Naive thymus-derived CD4-positive, alpha-beta T cell (primary cell): ENCODE measurements at places on chromosomes 11 and 22. TPM values are rescaled to one million over a fixed set of nuclear protein-coding genes. Genes with fewer than 3 reads are reported as not detected.

The CDC45 gene
- 0.38 TPM for total RNA-seq

The PKDREJ gene
- total RNA-seq = not detected in 2 replicates

The OR5D13 gene
- total RNA-seq = not detected

The HBD gene
- not detected for total RNA-seq

The CRELD2 gene
- 28.0 TPM for total RNA-seq

The APOA1 gene
- total RNA-seq = 0.58 TPM

The BAIAP2L2 gene
- total RNA-seq = 0.91 TPM

The FGF19 gene
- not detected for total RNA-seq

DNA sequence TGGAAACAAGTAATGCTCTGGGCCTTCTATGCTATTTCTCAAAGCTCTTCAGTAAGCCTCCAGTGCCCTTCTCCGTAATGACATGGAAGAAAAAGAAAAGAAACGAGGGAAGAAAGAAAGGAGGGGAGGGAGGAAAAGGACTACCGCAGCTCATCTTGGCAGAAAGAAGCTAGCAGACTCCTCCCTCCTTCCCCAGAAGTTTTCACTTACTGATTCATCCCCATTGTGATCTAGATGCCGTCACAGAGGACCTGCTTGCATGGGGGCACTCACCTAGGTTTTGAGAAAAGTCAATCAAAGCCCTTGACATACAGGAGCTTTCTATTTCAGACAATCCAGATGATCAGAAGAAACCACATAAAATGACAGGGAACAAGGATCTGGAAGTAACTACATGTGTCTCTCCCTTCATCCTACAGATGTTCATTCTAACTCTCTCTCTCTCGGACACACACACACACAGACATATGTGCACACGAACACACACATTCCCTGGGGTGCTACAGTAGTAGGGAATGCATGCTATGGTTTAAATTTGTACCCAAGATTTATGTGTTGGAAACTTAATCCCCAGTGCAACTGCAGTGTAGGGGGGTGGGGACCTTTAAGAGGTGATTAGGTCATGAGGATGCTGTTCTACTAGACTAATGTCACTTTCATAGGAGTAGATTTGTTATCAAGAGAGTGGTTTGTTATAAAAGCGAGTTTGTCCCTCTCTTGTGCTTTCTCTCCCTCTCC is 37.6 kb upstream of the RCN1 start:
- DNase-seq = no peak
- H3K27me3 ChIP-seq = no peaks in the 10 kb centered on the region
- H3K36me3 ChIP-seq = no peaks in the 10 kb centered on the region
- no peak overlapping the region for H3K4me3 ChIP-seq

- no peaks in the 10 kb centered on the region for H3K27me3 ChIP-seq
- peaks cover 33% of the 10 kb centered on the region for H3K4me1 ChIP-seq
- no peaks in the 10 kb centered on the region for H3K36me3 ChIP-seq
- H3K27ac ChIP-seq = no peak overlapping the region
- no peak for DNase-seq
Observed at GRCh38 chr11:69300120-69301060, 6.4 kb downstream of the MYEOV start.

DNA sequence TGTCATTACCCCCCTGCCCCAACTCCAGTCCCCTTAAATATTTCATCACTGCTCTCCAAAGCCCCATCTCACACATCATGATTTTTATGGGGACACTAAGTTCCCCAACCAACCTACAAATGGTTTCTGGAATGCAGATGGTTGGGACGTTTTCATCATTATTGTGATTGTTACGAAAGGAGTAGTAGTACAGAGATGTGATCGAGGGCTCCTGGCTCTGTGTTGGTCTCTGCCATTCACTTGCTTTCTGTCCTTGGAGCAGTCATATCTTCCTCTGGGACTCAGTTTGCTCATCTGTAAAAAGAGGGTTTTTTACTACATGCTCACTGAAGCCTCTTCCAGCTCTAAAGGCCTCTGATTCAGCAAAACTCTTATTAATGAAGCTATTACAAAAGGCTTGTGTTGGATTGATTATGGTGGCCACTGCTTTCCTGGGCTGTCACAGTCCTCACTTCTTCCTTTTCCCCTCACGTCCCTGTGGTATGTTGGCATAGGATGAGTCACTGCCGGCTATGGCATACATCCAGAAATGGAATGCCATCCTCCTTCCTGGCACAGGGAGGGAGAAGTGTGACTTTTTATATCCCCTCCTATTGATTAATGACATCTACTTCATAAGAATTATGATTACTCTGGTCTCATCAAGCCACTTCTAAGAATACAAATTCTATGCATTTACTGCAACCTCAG is 593.7 kb downstream of the METTL15 start:
- no peaks in the 10 kb centered on the region for H3K36me3 ChIP-seq
- DNase-seq = no peak
- no peak overlapping the region for H3K4me3 ChIP-seq
- H3K4me1 ChIP-seq = no peaks in the 10 kb centered on the region

DNA sequence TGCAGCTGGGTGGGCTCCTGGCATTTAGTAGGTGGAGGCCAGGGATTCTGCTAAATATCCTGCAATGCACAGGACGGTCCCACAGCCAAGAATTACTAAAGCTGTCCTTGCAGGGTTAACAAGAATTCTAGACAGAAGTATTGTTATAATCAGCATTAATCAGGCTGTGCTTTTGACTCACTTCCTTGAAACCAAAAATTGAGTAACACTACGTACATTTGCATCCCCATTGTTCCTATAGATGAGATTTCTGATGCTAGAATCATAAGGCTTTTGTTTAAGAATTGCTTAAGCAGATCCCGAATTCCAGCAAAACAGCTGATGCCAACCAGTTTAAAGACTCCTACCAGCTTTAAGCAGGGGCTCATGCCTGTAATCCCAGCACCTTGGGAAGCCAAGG is 11.4 kb downstream of the SLC6A5 start:
- no peaks in the 10 kb centered on the region for H3K4me1 ChIP-seq
- no peaks in the 10 kb centered on the region for H3K36me3 ChIP-seq
- H3K27me3 ChIP-seq = peaks cover 16% of the 10 kb centered on the region
- no peak overlapping the region for H3K27ac ChIP-seq
- no peak for DNase-seq

DNA sequence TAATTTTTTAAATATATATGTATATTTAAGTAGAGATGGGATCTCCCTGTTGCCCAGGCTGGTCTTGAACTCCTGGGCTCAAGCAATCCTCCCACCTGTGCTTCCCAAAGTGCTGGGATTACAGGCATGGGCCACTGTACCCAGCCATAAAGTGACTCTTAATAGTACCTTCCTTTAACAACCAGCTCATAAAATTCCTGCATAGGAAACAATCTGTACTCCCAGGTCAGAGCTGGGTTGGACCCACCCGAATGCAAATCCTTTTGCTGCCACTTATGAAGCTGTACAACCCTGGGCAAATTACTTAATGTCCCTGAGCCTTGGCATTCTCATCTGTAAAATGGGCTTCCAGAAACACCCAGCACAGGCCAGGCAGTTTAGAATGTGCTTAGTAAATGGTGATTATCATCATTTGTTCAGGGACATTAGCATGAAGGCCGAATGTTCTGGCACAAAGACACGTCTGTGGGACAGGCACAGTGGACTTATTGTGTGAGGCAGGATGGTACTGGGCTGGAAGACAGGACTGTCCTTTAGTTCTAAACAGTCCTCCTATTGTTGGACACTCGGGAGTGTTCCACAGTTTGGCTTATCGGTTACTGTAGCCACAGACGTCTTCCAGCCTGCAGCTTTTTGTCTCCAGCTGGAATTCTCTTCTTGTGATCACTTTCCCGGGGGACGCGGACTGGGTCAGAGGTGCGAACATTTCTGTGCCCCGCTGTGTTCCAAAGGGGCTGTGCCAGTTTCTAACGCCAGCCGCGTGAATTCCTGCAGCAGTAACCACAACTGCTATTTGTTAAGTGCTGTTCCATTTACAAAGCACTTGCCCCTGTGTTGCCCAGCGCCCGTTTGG is 6.0 kb downstream of the PDXP start:
- H3K36me3 ChIP-seq = no peaks in the 10 kb centered on the region
- peaks cover 16% of the 10 kb centered on the region for H3K4me1 ChIP-seq
- H3K27ac ChIP-seq = no peak overlapping the region
- no peak for DNase-seq
- H3K4me3 ChIP-seq = no peak overlapping the region

GRCh38 chr22:43847376-43848289 is 14.7 kb downstream of the SULT4A1 start:
- no peak overlapping the region for H3K4me3 ChIP-seq
- DNase-seq = no peak
- H3K27me3 ChIP-seq = no peaks in the 10 kb centered on the region
- no peaks in the 10 kb centered on the region for H3K36me3 ChIP-seq
- H3K27ac ChIP-seq = no peak overlapping the region

DNA sequence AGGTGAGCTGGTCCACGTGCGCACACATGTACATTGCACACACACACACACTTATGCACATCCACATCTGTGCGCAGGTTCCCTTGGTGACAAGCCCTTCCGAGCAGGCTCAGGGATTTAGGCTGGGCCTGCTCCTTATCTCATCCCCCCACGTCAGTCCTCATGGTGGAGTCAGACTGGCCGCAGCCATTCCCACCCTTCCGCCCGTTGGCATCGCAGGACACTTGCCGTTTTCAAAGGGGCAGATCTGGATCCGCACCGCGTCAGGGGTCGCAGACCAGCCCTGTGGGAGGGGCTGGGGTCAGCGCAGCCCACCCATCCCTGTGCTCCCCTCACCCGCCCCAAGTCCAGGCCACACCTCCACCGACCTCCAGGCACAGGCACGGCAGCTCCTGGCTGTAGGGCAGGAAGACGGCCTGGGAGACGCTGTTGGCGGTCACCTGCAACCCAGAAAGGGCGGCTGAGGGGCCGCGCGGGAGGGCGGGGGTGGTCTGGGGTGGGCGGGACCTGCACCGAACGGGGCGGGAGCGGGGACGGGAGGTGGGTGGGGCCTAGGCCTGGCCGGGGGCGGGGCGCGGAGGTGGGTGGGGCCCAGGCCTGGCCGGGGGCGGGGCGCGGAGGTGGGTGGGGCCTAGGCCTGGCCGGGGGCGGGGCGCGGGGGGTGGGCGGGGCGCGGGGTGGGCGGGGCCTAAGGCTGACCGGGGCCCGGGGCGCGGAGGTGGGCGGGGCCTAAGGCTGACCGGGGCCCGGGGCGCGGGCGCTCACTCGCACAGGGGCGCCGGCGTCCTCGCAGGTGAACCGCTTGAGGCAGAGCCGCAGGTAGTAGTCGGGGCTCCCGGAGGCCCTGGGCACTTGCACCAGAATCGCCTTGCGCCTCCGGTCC is 13.3 kb downstream of the IL17REL start:
- no peaks in the 10 kb centered on the region for H3K4me1 ChIP-seq
- no peak for DNase-seq
- H3K27me3 ChIP-seq = no peaks in the 10 kb centered on the region
- no peak overlapping the region for H3K4me3 ChIP-seq

DNA sequence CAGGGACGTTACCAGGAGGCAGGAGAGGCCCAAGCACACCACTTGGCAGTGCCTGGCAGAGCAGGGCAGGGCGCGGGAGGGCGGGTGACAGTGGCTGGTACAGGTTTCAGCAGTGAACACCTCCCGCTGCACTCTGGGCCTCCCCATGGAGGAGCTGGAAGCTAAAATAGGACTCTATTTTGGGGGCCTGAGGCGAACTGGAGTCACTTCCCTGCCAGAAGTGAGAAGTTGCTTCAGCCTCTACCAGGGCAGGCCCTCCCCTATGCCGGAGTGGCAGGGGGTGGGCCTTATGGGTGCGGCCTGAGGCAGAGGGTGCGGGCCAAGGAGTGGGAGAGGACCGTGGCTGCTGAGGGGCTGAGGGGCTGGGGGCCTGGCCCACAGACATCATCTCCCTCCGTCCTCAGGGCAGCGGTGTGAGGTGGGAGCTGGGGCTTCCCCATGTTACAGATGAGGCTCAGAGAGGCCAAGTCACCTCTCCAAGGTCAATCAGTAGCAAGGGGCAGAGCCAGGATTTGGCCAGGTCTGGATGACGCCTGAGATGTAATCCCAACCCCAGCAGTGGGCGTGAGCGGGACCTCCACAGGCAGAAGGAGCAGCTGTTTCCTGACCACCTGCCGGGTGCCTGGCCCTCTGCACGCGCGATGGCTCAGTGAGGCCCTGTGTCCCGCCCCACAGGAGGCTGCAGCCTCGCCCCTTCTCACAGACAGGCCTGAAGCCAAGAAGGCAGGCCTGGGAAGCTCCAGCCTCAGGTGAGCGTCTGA is 39.3 kb downstream of the KCNJ4 start:
- DNase-seq = no peak
- H3K4me3 ChIP-seq = no peak overlapping the region
- no peaks in the 10 kb centered on the region for H3K4me1 ChIP-seq
- H3K27ac ChIP-seq = no peak overlapping the region
- H3K27me3 ChIP-seq = no peaks in the 10 kb centered on the region

DNA sequence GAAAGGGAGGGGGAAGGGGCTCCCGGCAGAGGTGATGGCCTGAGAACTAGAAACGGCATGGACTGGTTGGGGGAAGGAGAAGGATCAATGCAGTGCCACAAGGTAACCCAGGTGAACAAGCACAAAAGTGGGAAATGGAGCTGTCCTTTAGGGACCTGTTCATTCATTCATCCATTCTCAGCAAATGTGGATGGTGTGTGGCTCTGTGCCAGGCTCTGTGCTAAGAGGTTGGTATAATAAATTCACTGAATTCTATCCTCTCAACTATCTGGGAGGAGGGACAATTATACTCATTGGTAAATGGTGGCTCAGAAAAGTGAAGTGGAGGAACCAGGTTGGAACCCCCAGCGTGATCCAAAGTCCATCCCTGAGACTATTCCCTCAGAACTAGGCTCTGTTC is 18.6 kb upstream of the ARAP1 start:
- no peak overlapping the region for H3K4me3 ChIP-seq
- H3K36me3 ChIP-seq = no peaks in the 10 kb centered on the region
- H3K27ac ChIP-seq = no peak overlapping the region
- no peaks in the 10 kb centered on the region for H3K4me1 ChIP-seq
- no peaks in the 10 kb centered on the region for H3K27me3 ChIP-seq

DNA sequence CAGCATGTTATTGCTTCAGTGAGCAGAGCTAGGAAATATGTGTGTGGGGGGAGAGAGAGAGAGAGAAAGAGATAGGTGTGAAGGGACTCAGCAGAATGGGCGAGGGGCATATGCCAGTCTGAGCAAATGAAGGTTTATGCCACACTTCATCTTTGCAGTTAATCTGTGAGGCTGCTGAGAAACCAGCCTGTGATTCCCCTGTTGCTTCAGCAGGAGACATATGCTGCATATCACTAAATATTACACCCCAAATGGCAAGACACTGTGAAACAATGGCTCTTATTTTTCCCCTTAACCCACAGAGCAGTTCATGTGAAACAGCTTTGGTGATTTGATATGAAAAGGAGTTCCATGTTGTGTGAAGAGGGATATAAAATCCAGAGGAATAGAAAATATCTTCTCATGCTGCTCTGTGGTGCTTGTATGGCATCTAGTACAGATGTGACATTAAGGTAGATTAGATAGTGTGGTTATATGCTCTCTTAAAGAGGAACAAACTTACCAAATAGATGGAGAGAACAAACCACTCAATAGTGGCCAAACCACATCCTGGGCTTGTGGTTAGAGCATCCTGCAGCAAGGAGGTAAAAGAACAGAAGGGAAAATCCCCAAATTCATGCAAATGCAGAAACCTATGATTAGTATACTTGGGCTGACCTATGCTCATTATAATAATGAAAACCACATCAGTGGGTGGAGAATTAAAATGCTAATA is 864.2 kb downstream of the FAM181B start:
- peak; percentile 92 for DNase-seq
- peak overlapping the region; percentile 48 for H3K4me3 ChIP-seq
- H3K4me1 ChIP-seq = peaks cover 32% of the 10 kb centered on the region
- H3K27ac ChIP-seq = peak overlapping the region; percentile 1

- H3K36me3 ChIP-seq = no peaks in the 10 kb centered on the region
- peak overlapping the region; percentile 83 for H3K27ac ChIP-seq
- H3K4me3 ChIP-seq = peak overlapping the region; percentile 75
- no peak for DNase-seq
Observed at GRCh38 chr11:121450401-121450800, 1.7 kb upstream of the SORL1 start.
